Neural crest cell (in vitro differentiated cells): ENCODE measurements at places on chromosomes 1 and 21. TPM values are rescaled to one million over a fixed set of nuclear protein-coding genes. Genes with fewer than 3 reads are reported as not detected.

DNA sequence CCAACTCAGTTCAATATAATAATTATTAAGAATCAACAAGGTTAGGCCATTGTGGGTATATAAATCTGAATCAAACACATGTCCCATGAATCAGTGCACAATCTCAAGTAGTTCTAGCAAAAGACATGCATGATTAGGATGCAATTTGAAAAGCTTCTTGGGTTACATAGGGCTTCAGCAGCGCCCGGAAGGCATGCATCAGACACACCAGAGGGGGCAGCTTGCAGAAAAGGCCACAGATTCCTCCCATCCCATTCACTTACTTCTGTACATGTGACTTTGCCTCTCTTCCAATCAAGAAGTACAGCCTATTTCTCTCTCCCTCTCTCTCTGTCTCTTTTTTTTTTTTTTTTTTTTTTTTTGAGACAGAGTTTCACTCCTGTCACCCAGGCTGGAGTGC, 91.8 kb downstream of the KCNN3 start:
- DNase-seq: no peak

- no peak for DNase-seq
These were observed 599.8 kb downstream of the ADGRL2 start for GRCh38 chr1:82400521-82400920.

DNA sequence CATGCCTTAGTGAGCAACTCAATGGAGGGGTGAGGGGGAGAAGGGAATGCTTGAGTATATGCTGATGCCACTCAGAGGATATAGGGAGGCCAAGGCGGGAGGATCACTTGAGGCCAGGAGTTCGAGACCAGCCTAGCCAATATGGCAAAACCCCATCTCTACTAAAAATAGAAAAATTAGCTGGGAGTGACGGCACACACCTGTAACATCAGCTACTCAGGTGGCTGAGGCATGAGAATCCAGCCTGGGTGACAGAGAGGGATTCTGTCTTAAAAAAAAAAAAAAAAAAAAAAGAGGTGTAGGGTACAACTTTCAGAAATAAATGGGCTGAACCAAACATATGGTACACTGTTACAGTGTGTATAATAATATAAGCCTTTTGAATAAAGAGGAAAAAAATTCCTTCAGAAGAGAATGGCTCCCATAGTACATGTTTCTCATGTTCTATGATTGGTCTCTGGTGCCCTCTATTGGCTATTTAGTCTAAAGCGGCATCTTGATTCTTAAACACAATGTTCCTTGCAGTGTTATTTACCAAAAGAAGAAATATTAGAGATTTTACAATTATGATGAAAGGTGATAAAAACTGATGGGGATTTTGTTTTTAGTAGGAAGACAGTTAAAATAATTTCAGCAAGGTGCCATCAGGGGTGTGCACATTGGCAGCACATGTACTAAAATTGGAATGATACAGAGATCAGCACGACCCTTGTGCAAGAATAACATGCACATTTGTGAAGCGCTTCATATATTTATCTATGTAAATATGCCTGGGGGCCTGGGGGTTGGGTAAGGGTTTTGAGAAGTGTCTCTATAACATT, 109.8 kb downstream of the PATJ start:
- no peak for DNase-seq

GRCh38 chr1:18734461-18735223, 104.0 kb downstream of the PAX7 start:
- DNase-seq: no peak

- no peak for DNase-seq
These were observed 60.0 kb downstream of the FBXO2 start for GRCh38 chr1:11594222-11594621.

The INSRR gene
- total RNA-seq: 0.07 TPM in 1 of 2 replicates, not detected in the other

DNA sequence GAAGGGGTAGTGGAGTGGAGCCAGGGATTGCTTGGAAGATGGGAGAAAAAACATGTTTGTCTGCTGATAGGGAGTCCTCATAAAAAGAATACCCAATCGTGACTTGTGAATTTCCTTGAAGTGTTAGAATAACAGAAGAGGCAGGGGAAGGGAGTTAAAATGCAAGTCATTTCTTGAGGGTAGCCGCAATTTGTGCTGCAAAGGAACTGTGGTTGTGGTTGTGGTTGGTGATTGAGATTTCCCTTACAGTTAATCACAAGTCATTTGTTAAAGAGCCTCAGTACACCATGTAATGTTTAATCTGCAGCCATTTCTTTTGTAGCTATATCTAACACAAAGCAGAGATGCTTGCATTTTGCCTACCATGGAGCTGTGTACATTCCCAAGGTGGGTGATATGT, 38.5 kb upstream of the EGLN1 start:
- no peak for DNase-seq

The RGSL1 gene
- not detected in 2 replicates for total RNA-seq

The CLIC6 gene
- 0.19 and 0.25 TPM in 2 replicates for total RNA-seq

The ADCY10 gene
- 0.66 TPM in 1 of 2 replicates, not detected in the other for total RNA-seq

- DNase-seq: no peak
These were observed 89.2 kb downstream of the TTLL7 start for GRCh38 chr1:83909687-83910086.

DNA sequence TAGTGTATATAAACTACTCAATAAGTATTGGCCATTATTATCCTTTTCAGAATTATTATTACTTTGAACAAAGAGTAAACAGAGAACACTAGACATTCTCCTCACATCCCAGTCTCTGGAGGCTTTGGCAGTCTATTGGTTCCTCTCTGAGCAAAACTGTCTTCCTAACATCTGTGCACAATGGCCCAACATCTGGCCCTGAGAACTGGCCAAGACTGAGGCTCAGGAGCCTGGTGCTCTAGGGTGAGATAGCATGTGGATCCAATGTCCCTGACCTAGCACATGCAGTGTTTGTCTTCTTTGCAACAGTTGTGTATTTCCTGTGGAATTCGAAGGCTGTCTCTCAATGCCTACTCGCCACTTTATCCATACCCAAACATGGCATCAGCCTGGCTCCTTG, 313.2 kb upstream of the KAZN start:
- no peak for DNase-seq

DNA sequence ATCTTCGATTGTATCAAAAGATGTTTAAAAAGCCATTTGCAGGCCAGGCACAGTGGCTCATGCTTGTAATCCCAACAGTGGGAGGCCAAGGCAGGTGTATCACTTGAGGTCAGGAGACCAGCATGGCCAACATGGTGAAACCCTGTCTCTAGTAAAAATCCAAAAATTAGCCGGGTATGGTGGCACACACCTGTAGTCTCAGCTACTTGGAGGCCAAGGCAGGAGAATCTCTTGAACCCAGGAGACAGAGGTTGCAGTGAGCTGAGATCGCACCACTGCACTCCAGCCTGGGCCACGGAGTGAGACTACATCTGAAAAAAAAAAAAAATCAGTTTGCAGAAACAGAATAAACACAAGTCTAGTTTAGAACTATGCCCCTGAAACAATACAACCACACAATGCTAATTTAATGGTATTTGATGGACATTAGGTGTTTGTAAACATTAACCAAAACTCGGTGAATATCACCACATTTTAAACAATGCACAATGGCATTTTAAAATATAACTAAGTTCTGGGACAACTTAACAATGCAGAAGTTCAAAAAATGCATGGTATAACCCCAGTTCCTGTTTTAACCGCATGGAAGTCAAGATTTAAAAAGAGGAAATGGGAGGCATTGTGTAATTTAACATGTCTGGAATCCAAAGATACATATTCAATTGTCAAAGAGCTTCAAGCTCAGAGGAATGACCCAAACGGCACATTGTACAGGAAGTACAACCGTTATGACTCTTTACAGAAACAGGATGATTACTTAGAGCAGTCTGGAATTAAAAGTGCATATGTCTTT, 7.1 kb upstream of the PTTG1IP start:
- no peak for DNase-seq

DNA sequence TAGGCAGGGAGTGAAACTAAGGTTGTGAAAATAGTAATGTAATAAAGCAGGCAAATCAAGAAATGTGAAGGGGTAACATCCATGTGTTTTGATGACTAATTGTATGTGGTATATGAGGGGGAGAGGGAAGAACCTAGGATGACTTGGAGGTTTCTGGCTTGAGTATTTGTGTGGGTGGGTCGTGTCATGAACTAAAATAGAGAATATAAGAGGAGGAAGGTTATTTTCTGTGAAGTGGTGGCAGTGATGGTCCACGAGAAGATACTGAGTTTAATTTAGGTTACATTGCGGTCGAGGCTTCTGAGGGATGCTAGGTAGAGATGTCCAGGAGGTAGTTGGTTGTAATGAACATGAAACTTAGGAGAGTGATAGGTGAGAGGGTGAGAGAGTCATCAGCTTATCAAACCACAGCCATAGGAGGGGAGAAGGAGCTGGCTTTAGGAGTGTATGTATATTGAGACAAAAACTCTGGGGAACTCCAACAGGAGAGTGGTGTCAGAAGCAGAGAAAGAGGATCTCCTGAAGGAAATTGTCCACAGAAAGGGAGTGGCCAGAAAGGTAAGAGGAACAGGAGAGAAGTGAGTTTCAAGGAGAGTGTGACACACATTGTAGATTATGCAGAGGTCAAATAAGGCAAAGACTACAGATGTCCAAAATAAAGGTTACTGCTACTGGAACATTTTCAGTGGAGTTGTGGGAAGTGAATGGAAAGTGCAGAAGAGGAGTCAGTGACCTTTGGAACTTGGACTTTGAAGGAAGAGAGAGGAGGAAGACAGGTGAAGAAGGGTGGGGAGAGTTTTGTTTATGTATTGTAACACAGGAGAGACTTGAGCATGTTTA, 89.0 kb upstream of the MACF1 start:
- DNase-seq: no peak

The CFAP107 gene
- total RNA-seq: not detected in 2 replicates

DNA sequence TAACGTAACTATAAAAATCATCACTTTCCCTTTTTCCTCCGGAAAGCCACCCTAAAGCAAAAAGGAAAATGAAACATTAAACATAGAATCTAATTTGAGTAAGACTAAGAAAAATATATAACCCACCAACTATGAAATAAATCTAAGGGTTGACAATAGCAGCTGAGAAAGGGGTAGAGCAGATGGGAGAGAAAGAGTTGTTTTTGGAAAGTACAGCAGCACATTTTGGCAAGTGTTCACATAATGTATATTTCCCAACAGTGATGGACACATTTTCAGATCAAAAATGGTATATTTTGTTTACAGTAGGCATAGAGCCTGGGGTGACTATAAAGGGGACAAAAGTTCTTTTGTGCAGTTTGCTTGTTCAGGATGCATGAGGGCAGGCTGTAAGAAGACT, 1287.4 kb upstream of the B3GALT2 start:
- no peak for DNase-seq

- no peak for DNase-seq
These were observed 24.4 kb downstream of the FUBP1 start for GRCh38 chr1:77954521-77954920.

The LDLRAD1 gene
- not detected in 2 replicates for total RNA-seq
